ENCODE measurements at places on chromosomes 7 and 10.

DNA sequence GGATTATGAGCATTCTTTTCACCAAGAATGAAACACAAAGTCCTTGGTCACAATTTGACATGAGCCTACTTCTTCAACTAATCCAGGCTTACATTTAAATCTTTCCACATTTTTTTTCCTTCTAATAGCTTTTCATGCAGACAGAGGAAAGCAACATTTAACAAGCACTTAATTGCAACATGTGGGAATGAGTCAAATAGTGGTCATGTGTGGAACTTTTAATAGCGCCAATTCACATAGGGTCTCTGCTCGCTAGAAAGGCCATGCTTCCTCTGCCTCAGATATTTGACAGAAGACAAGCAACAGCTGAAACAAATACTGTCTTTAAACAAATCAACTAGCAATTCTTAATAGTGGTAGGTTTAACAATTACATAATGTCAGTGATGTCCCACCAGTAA, 285.9 kb upstream of the ETV1 start:
- DNase-seq = no peak

- DNase-seq = no peak
Measured at GRCh38 chr10:72597897-72598296, 28.0 kb downstream of the MICU1 start.

GRCh38 chr10:46545861-46546590, 10.4 kb downstream of the GPRIN2 start:
- DNase-seq = no peak

GRCh38 chr10:103125323-103126267, 67.5 kb downstream of the NT5C2 start:
- DNase-seq = no peak

DNA sequence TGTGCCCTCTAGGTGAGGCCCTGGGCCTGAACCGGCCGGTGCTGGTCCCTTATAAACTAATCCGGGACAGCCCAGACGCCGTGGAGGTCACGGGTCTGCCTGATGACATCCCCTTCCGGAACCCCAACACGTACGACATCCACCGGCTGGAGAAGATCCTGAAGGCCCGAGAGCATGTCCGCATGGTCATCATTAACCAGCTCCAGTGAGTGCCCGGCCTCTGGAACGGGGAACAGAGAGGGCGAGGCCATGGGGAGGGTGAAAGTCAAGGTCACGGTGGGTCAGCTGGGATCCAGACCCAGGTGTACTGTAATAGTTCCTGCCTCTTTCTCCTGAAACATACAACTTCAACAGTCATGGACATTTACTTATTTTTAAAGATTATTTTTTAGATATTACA, 66.7 kb upstream of the GTF2I start:
- no peak for DNase-seq

- DNase-seq = no peak
Measured at GRCh38 chr10:34348917-34349485, 466.1 kb downstream of the PARD3 start.

- DNase-seq = no peak
Measured at GRCh38 chr7:127485482-127485881, 93.0 kb upstream of the ZNF800 start.

- DNase-seq = peak; percentile 37
Measured at GRCh38 chr7:128031901-128032604, 816 bp upstream of the LRRC4 start.

DNA sequence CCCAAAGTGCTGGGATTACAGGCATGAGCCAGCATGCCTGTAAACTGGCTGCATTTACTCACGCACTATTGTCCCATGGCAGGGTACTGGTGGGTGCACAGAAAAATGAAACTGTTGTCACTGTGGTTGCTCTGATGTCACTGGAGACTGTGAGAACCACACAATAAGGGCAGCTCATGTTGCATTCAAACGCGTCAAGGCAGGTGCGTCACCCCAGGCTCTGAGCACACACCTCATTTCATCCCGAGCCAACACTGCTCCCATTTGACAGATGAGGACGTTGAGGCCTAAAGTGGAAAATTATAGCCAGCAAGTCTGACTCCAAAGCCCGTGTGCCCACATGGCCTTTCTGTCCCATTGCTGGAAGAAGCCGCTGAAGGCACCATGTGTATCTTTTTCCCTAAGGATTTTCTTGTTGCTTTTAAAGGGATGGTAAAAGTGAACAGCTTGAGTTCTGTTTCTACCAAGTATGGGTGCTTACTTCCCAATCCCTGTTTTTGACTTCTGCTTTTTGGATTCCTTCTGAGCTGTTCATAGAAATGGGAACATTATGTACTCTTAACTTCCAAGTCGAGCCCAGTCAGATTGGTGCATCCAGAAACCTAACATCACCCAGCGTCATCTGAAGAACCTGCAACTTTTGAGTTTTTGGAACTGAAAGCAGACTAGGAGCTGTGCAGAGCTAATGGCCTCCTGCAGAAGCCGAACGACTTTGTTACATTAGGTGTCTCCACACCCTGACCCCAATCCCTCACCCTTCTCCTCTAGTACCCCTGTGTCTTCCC, 60.1 kb upstream of the CARD11 start:
- no peak for DNase-seq

DNA sequence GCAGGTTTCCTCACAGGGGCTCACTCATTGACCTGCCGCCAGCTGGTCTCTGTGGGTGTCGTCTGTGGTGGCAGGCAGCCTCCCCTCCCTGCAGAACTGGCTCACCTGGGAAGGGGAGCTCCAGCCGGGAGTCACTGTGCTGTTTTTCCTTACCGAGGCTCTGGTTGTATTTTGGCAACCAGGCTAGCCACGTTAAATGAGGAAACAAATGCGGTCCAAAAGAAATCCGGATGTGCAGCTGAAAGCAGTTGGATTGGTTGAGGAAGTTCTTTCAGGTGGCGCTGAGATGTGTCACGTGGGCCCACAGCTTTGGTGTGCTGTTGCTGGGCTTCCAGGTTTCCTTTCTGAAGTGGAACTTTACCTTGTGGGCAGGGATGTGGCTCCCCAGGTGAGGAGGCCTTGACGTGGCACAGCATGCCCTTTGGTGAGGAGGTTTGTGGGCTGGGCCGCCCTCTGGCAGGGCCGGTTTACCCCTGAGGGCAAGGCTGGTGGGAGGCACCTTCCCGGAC, 14.2 kb downstream of the MTURN start:
- peak; percentile 59 for DNase-seq

- DNase-seq = no peak
Measured at GRCh38 chr10:98920807-98921206, 314.8 kb downstream of the HPSE2 start.

GRCh38 chr7:17497549-17498167, 199.2 kb downstream of the AHR start:
- DNase-seq = no peak

DNA sequence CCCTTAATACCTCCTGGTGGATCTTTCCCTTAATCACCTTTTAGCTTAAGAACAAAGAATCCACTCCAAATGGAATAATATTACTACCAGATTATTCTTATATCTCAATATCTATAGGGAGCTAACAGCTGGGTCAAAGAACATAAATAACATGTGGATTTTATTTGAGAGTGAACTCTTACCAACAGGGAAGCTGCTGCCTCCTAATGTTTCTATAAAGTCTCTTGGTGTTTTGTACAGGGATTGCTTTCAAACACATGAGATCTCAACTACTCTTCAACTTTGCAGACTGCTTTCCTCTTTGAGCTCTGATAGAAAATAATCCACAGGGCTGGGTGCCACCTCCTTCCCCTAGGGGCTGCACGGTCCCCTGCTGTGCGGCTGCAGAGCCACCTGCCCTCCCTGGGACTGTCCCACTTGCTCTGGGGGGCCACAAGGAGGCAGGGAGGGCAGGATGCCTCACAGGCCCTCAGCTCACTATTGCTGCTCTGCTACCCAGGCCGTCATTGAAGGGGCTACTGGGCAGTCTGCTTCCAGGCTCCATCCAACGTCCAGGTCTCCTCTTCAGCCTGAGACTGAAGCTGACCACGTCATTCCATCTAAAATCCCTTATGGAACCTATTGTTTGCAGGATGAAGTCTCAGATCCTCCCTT, 191.2 kb downstream of the CXCL12 start:
- no peak for DNase-seq

GRCh38 chr10:43819464-43820230, 171.0 kb upstream of the ZNF32 start:
- DNase-seq = no peak

DNA sequence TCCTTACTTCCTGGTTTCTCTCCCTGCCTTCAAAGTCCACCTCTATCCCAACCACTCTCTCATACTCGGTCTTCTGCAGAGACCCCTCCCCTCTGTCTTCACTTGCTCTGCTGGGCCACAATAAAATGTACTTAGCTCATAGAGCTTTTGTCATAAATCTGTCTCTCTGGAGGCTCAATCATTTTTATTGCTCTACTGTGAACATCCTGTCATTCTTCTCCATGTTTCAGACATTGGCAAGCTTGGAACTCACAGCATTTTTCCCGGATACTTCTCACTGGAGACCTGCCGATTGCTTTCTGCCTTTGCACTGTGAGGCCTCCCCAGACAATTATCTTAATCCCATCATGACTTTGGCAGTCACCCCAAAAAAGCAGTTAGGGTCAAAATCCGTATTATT, 192.3 kb upstream of the ZMIZ1 start:
- DNase-seq = no peak

GRCh38 chr10:108069096-108069495, 904.6 kb upstream of the SORCS1 start:
- no peak for DNase-seq

- peak; percentile 48 for DNase-seq
Measured at GRCh38 chr10:124992462-124993344, 50.8 kb downstream of the ZRANB1 start.

DNA sequence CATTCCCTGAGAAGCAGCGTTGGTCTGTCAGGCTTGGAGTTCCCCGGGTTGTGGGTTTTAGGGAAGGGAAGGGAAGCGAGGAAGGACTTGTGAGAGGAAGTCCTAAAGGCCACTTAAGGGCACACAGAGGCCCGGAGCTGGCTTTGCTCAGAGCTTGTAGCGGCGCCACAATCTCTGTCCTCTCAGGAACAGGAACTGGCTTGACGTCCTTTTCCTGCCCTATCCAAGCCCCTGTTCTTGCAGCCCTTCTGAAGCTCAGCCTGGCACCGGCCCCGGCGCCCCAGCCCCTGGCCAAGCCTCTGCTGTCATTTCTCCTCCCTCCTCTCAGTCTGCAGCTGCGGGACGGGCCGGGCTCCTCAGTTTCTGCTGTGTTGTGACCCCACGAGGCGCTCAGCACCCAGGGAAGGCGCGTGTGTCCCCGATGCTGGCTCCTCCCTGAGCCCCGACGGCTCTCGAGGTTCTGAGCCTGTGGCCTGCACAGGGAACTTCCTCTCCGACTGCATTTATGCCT, at the start of gene GIMAP8:
Gene GIMAP8 (plus strand): TSS at position 140 of the 511 bp plus-strand sequence. CDS start 16,069 bp downstream, outside the sequence.
- no peak for DNase-seq

- no peak for DNase-seq
Measured at GRCh38 chr7:127546313-127546712, 39.1 kb downstream of the GCC1 start.

DNA sequence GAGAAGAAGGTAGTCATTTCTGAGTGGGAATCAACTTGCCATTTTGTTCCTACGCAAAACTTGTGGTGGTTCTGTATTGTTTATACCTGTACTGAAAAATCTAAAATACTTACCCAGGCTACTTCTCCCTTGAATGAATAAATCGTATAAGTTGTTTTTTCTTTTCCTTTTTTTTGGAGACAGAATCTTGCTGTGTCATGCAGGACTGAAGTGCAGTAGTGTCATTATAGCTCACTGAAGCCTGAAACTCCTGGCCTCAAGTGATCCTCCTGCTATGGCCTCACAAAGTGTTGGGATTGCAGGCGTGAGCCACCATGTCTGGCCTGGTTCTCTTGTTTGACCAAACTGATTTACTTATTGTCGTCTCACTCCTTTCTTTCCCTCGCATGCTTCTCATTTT, 27.9 kb downstream of the LUC7L2 start:
- no peak for DNase-seq

DNA sequence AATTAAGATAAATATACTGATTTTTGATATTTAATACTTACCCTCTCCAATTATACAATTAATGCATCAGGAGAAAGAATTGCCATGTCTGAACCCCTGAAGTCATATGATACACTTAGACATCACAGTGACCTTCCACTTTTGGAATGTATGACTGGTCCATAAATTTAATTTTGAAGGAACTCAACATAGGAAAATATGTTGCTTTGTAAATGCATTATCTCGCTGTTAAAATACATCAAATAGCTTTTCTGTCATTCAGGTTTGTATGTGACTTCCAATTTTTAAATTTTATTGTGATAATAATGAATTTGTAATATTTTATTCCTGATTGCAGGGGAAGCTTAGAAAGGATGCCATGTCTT, 631.9 kb upstream of the ANKRD30A start:
- no peak for DNase-seq

DNA sequence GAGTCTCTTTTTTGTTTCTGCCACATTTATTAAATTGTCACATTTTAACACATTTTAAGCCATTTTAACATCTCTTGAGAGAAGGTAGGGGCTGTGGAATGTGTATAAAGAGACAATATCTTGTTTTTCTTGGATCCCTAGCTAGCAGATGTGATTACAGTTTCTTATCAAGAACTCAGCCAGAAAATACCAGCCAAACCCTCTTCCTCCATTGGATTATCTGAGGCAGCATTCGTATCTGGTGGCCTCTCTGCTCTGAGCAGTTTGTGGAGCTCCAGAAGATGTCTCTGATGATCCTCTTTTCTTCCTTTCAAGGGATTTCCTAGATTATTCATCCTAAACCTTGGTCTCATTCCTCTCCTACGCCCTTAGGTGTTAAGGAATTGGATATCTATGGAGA, 35.3 kb upstream of the PFKFB3 start:
- no peak for DNase-seq

DNA sequence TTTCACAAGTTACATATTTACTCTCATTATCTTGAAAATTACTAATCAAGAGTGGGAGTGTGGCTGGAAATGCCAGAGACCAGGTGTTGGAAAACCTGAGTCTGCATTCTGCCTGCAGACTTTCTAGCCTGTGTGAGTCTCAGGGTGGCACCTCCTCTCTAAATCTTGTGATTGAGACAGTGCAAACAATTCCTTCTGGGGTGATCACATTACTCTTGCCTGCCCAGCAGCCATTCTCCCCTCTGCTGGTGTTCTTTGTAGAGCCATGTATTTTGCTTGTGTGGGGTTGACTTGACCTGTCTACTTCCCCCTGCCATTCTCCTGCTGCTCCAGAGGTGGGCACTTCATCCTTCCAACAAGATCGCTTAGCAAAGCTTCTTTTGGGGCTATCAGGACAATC, 101.1 kb downstream of the RAPGEF5 start:
- peak; percentile 50 for DNase-seq

GRCh38 chr7:41916450-41916927, 213.6 kb upstream of the INHBA start:
- DNase-seq = no peak

DNA sequence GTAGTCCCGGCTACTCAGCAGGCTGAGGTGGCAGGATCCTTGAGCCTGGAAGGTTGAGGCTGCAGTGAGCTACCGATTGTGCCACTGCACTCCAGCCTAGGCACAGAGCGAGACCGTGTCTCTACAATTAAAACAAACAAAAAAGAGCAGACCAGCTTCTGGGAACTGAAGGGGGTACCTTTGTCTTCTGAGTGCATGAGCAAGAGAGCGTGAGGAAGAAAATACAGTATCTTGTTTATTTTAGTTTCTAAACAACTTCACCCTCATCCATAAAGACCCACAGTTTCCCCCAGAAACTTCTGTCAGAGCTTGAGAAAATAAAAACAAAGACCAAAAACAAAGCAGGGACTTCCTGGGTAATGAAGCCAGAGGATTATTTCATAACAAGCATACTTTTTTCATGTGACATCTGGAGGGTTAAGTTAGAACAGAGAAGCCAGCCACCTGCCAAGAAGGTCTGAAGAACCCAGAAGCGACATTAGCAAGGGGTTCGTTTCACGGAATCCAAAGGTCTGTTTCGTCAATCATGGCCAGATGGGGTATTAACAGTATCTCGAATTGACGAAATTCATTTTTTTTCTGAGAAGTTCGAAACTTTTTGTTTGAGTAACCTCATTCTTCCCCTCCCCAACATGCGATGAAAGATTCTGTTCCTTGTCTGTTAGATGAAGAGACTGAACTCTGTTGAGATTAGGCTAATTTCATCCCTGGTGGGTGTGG, 10.2 kb upstream of the IL2RA start:
- DNase-seq = no peak
